ENCODE measurements at places on chromosomes 7 and 10.

GRCh38 chr10:5813091-5813340 lies 218 bp downstream of the GDI2 start:
- no peak for DNase-seq

DNA sequence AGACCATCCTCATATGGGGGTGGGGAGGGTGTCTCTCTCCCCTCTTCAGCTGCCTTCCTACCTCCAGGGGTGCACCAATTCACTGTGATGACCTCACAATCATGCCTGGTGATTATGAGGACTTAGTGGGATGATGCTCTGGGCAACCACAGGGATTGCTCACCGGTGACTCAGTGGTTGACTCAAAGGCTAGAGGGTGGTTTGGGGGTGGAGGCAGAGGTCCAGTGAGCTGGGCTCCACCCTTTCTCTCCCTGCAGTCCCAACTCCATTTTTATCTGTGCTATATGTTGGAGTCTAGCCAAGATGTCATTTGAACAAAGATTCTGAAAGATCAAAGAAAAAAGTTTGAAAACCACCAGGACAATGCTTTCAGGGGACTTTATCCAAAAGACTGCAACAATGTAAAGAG lies 286.9 kb downstream of the KCNMA1 start:
- DNase-seq = no peak

GRCh38 chr10:56622335-56622973 lies 261.4 kb upstream of the ZWINT start:
- DNase-seq = no peak

GRCh38 chr7:100584683-100585510 lies 1.0 kb downstream of the LRCH4 start:
- DNase-seq = no peak

- no peak for DNase-seq
Measured at GRCh38 chr10:87585565-87586514, 73.8 kb upstream of the PAPSS2 start.

GRCh38 chr10:79293841-79294581 lies 53.3 kb upstream of the PPIF start:
- no peak for DNase-seq

DNA sequence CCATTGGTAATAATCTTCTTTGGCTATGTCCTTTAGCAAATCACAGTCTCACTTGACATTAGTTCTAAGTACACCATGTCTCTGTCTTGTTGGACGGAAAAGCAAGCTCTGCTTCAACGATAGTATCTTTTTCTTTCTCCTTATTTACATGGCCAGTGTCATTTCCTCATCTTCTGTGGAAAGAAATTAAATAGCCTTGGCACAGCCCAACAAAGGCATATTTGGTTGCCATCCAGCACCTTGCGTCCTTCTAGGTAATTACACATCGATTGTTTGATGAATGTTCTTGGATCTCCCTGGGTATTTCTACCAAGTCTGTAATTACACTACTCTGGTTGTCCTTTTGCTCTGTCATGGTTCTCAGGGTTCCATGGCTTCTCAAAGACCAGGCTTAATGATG lies 183.1 kb downstream of the CHN2 start:
- no peak for DNase-seq

GRCh38 chr10:125158275-125158600 lies 2.1 kb downstream of the CTBP2 start:
- no peak for DNase-seq

GRCh38 chr10:131061216-131061615 lies 250.3 kb downstream of the TCERG1L start:
- DNase-seq = no peak

DNA sequence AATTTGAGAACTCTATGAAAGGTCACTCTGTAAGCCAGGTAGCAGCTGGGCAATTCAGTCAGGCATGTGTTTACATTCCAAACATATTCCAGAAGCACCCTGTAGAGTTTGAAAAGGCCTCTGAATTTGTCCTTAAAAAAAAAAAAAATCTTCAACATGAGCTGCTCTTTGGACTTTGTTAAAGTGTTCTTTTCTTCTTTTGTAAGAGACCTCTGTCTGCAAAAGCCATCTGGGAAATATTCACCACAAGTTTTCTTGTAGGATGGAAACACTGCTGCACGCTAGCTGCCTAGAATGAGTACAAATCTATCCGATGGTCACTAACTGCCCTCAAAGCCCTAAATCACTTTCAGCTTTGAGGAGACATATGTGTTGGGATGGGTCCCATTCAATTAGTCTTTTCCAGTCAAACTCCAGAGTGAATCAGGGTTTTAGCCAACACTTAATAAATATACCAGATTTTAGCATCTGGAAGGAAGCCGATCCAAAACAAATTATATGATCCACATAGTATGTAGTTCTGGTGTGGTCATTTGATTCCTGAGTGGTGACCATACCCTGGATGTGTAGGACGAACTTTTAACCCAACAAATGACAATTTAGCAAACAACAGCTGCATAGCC lies 85.9 kb downstream of the CD36 start:
- DNase-seq = no peak

GRCh38 chr10:132446661-132447445 lies 49.9 kb downstream of the PWWP2B start:
- DNase-seq = no peak

GRCh38 chr7:55131142-55131929 lies 112.5 kb downstream of the EGFR start:
- DNase-seq = no peak

All from activated gamma-delta T cell (primary cell).